ENCODE measurements at places on chromosomes 4 and X. TPM values are rescaled to one million over a fixed set of nuclear protein-coding genes. Genes with fewer than 3 reads are reported as not detected.

Gene EMCN
- 3.4 TPM for polyA plus RNA-seq

Gene BTC
- not detected for polyA plus RNA-seq

Gene PAGE4
- not detected for polyA plus RNA-seq

Gene NOCT
- 1.8 TPM for polyA plus RNA-seq

Gene DHRSX
- polyA plus RNA-seq, result 13.1 TPM

Gene PRKX
- polyA plus RNA-seq, result 3.8 TPM

Gene SPANXA1
- not detected for polyA plus RNA-seq

Gene STARD8
- polyA plus RNA-seq, result 0.06 TPM

Gene SPATA4
- polyA plus RNA-seq, result 4.7 TPM

Gene PDCL2
- polyA plus RNA-seq, result not detected

Gene PCDH10
- polyA plus RNA-seq, result 6.8 TPM

Gene EGFL6
- not detected for polyA plus RNA-seq

Gene BANK1
- polyA plus RNA-seq, result 0.89 TPM

Gene PDE6B
- 0.53 TPM for polyA plus RNA-seq

Gene AFM
- not detected for polyA plus RNA-seq

Gene H2BW2
- not detected for polyA plus RNA-seq

Gene ESX1
- not detected for polyA plus RNA-seq

Gene JAKMIP1
- 30.5 TPM for polyA plus RNA-seq

Gene AVPR2
- not detected for polyA plus RNA-seq

Gene GABRE
- not detected for polyA plus RNA-seq

Gene GSX2
- not detected for polyA plus RNA-seq

Gene ATOH1
- polyA plus RNA-seq, result not detected

Gene ARHGAP36
- polyA plus RNA-seq, result not detected

Gene PCSK1N
- 25.7 TPM for polyA plus RNA-seq

Gene SLIT2
- polyA plus RNA-seq, result 7.4 TPM

Gene VSIG4
- polyA plus RNA-seq, result not detected

Gene DMRTC1
- polyA plus RNA-seq, result 0.38 TPM

Gene TLR6
- polyA plus RNA-seq, result 0.44 TPM

Gene MEPE
- not detected for polyA plus RNA-seq

Gene PPP1R2C
- polyA plus RNA-seq, result not detected

Gene SPANXN3
- not detected for polyA plus RNA-seq

Gene ACE2
- polyA plus RNA-seq, result 0.98 TPM

Gene CCDC149
- polyA plus RNA-seq, result 2.2 TPM

Gene SRPX2
- polyA plus RNA-seq, result not detected

Gene TLR1
- polyA plus RNA-seq, result 0.32 TPM

Gene SLC49A3
- not detected for polyA plus RNA-seq

Gene HELT
- not detected for polyA plus RNA-seq

Gene GAGE12H
- polyA plus RNA-seq, result not detected

Gene MAML3
- 0.48 TPM for polyA plus RNA-seq

Gene GASK1B
- polyA plus RNA-seq, result 8.1 TPM

Gene NHSL2
- polyA plus RNA-seq, result 3.0 TPM

Gene PCDH19
- 8.8 TPM for polyA plus RNA-seq
